Nephron progenitor cell (in vitro differentiated cells): ENCODE measurements at places on chromosomes 4 and X.
A peak's percentile ranks its signal among the peaks of the same experiment; 100 is the strongest.

DNA sequence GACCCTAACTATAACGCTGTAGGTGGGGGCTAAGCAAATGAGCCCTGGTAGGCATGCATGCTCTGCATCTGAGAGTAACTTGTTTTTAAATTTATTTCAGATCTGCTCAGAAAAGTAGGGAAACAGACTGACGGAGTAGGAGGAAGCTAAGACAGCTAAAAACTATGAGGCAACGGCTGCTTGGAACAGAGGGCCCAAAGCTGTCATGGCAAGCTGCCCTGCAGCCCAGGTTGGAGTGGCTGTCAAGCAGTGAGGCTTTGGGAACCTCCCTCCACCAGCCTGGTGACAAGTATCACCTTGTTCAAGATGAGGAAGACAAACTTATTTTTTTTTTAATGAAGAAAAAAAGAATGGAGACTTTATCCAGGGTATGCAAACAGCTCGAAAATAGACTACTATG is 439.8 kb downstream of the NLGN4X start:
- no peak for DNase-seq

DNA sequence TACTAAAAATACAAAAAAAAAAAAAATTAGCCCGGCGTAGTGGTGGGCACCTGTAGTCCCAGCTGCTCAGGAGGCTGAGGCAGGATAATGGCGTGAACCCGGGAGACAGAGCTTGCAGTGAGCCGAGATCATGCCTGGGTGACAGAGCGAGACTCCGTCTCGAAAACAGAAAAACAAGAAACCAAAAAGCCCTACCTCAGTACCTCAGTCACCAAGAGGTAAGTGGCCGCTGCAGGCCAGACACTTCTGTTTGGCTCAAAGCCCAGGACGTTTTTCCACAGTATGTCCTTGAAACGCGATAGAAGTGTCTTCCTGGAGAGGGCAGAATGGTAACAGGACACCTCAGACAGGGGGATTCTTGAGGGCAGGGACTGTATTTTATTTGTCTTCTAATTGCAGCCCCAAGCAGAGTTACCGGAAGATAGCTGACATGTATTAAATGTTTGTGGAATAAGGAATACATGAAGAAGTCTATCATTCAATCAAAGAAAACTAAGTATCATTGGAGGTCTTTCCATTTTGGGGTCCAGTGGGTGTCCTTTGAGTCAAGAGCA is 63.6 kb downstream of the CLNK start:
- DNase-seq: no peak

DNA sequence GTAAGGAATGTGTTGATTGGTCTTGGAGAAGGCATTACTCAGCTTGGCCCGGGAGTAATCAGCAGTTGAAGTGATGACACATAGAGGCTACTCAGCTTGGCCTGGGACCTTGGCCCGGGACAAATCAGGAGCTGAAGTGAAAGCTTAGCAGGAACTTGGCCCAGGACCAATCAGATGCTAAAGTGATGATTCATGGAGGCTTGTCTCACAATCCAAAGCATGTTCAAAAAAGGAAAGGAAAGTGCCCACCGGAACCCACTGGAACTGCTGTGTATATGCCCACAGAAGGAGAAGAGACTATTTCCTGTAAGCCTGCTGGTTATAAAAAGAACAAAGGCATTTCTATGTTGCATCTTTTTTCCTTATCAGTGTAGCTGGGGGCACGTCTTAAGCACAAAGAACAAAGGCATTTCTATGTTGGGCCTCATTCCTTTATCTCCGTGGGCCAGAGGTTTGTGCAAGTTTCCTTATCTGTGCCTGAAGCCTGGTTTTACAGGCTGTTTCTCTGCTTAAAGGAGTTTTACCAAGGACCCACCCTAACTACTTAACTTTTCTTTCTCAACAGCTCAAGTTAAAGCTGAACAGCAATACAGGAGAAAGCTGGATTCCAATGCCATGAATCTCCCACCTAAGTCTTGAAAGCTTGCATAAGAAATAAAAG is 1176.7 kb downstream of the NLGN4X start:
- no peak for DNase-seq

GRCh38 chr4:165680821-165681220 is 192.2 kb upstream of the TLL1 start:
- DNase-seq: no peak

DNA sequence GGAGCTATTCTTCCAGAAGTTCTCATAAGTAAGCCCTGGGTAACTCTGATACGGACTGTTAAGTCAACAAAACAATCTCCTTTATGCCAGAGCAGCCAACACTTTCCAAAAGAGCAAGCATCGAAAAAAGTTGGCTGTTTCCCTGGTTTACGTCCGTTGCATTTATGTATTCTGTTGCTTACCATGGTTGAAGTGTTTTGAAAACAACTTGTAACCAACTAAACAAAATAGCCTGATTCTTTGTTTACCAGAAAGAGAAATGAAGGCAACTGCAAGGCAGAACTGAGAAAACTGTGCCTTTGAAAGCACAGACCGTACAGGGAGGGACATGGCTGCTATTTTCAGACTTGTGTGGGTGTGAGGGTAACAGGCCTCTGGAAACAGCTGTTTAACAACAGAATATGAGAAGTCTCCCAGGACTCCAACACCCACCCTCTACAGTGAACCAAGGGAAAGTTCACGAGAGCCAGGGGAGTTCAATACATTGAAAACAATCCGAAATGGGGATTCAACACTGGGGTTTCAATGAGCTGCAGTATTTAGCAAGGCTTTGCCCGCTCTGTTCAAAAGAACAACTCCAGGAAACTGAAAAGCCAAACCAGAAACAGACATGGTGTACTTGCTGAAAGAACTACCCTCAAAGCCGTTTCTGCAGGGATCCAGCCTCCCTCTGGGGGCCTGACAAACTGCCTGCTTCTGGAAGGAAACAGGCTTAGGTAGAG is 95.8 kb upstream of the EGFL6 start:
- no peak for DNase-seq

DNA sequence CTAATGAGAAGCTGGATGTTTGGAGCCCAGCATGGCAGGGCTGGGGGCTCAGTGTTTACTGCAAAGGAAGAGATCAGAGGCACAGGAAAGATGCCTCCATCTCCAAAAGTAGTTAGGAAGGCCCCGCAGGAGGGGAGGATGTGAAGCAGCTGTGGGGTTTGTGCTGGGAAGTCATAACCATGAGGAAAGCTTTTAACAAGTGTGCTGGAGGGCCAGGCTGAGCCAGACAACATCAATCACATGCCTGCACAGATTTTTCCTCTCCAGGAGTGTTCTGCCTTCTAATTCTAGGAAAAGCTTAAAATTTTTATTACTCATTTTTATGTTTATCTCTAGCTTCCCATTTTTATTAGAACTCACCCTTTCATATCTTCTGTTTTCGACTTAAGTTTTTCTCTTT is 65.4 kb downstream of the GPR82 start:
- DNase-seq: no peak

- DNase-seq: peak; percentile 53
Observed at GRCh38 chr4:85166318-85166717, 199.8 kb upstream of the WDFY3 start.

GRCh38 chr4:38360201-38360600 is 303.8 kb upstream of the KLF3 start:
- DNase-seq: no peak

DNA sequence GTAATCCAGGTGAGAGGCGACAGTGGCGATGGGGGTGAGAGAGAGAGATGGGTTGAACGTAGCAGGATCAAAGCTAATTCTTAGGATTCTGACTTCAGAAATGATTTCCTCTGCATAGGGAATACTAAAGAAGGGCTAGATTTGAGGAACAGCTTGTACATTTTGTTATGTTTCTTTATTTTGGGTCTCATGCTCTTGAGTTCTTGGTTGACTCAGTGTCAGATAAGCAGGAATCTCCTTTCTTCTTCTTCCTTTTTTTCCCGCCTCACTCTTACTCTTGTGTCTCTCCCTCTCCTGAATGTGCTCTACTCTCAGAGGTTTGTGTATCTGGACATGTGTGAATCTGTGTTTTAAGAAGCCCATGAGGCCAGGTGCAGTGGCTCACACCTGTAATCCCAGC is 36.4 kb downstream of the FAM193A start:
- no peak for DNase-seq

DNA sequence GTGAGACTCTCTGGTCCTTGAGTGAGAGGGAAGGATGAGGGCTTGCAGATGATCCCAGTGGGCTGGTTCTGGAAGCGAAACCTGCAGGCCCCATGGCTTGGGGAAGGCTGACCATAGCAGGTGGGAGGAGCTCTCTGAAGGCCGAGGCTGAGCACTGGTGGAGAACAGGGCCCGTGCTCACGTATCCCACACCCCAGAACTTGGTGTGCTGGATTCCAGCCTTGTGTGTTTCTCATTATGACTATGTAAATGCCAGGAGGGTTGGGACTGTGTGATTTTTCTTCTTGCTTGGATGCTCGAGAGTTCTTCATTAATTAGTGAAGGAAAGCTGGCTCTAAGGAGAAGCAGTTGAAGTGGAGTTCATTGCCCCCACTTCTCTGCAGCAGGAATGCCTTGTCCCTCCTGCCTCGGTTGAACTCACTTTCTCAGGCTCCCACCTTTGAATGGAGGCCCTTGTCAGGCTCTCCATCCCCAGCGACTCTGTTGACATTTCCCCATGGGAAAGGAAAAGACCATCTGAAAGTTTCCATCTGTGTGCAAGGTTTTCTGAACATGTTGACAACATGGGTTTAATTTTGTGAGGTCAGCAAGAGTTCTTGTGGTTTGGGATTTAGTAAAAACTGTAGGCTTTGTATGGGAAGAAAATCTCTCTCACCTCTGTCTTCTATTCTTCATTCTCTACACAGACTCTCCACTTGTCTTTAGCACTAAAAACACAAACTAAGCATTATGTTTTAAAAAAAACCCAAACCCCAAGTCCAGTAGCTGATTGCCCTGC is 57.7 kb downstream of the TBL1X start:
- DNase-seq: no peak

- DNase-seq: no peak
Observed at GRCh38 chrX:47587091-47587891, 5.1 kb downstream of the TIMP1 start.

- DNase-seq: no peak
Observed at GRCh38 chr4:11118513-11118912, 310.2 kb downstream of the HS3ST1 start.

DNA sequence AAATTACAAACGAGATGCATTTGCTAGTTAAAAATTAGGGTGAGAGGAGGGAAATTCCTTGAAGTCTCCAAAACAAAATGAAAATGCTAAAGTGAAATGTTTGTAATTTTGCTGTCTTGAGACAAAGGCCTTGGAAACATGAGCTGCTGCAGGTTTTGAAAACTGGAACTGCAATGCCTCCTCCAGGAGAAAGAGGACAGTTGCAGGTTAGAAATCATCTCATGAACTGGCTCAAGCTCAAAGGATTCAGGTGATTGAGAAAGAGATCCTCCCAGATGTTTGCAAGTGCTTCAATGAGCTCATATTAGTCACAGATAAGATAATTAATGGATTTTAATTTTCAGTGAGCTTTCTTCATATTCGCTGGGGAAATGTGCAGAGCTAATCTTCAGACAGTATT is 32.4 kb downstream of the SMPX start:
- DNase-seq: no peak

GRCh38 chr4:99252746-99253145 is 33.7 kb upstream of the ADH6 start:
- no peak for DNase-seq

DNA sequence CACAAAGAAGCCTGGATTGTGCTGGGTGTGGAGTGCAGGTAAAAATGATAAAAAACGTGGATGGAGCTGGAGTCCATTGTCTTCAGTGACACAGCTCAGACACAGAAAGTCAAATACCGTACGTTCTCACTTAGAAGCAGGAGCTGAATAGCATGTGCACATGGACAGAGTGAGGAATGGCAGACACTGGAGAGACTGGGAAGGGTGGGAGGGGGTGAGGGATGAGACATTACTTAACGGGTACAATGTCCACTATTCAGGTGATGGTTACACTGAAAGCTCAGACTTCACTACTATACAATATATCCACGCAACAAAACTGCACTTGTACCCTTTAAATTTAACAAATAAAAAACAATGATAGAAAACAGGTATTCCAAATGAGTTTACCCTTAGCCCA is 18.1 kb upstream of the IRAK1 start:
- DNase-seq: no peak

GRCh38 chrX:37692918-37693317 is 7.3 kb downstream of the XK start:
- DNase-seq: no peak

GRCh38 chrX:86946569-86946968 is 571.0 kb upstream of the KLHL4 start:
- DNase-seq: peak; percentile 45

GRCh38 chr4:108169664-108170063 is 932 bp upstream of the LEF1 start:
- no peak for DNase-seq

- no peak for DNase-seq
Observed at GRCh38 chrX:132742246-132742645, 216.2 kb downstream of the HS6ST2 start.

DNA sequence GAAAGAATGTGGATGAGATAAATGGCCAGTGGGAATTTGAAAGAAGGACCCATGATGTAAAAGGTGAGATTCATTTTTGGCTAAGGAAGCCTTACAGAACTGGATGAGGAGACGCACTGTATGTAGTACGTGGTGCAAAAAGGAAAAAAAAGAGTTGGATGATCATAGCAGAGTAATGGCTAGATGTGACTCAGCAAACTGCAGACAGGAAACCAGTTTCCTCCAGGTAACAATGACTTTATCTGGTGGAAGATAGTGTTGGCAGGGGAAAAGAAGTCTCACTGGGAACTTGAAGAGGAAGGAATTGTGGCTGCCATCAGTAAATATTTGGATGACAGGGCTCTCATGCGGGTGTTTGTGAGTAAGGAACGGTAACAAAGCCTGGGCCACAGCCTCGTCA is 243.2 kb downstream of the CPE start:
- no peak for DNase-seq

DNA sequence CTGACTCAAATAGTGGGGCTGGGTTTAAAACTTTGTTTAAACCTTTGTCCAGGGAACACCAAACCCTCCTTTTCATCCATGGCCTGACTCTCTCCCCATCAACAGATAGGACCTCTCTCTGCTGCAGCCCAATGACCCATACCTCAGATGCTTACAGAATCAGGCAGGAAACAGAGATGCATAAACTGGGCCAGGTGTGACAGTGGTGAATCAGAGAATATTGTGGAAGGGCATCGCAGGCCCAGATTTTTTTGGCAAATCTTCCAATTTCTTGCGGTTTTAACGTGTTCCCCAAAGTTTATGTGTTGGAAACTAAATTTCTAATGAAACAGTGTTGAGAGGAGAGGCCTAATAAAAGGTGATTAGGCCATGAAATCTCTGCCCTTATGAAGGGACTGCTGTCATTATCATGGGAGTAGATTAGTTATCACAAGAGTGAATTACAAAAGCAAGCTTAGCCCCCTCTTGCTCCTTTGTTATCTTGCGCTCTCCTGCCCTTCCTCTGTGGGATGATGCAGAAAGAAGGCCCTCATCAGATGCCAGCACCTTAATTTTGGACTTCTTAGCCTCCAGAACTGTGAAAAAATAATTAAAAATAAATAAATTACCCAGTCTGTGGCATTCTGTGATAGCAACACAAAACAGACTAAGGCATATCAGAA is 82.8 kb downstream of the STK32B start:
- no peak for DNase-seq

- peak; percentile 95 for DNase-seq
Observed at GRCh38 chr4:182806259-182807252, 110.6 kb downstream of the DCTD start.

- no peak for DNase-seq
Observed at GRCh38 chrX:51779306-51779705, 36.1 kb downstream of the GSPT2 start.
